NCI-H1105 (cell line): ENCODE measurements at places on chromosomes 7 and 10.
A peak's percentile ranks its signal among the peaks of the same experiment; 100 is the strongest.

DNA sequence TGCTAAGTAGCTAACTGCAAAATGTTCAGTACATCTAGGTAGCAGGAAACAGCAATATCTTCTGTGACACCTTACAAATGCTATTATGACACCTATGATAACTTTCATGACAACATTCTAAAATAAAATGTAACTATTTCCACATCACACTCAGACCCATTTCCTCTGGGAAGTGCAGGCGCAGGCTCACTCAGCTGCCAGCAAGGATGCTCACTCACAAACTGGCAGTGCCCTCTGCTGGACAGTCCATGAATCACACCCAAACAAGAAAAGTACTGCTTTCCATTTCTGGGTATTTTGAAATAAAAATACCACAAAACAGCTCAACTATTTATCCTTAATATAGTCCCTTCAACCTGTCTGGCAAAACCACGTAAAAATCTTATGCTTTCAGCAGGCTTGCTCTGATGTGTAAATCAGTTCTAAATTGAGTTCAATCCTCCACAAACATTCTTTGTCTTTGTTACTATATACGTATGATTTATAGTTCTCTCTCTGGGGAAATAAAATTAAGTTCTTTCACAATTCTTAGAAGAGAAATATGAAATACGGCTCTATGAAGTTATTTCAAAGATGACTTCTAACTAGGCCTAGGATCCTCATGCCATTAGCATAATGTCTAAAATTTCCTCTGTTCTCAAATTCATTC lies 176.6 kb downstream of the PARD3 start:
- DNase-seq = peak; percentile 37

- no peak for DNase-seq
Measured at GRCh38 chr7:80918399-80918798, 452 bp downstream of the SEMA3C start.

DNA sequence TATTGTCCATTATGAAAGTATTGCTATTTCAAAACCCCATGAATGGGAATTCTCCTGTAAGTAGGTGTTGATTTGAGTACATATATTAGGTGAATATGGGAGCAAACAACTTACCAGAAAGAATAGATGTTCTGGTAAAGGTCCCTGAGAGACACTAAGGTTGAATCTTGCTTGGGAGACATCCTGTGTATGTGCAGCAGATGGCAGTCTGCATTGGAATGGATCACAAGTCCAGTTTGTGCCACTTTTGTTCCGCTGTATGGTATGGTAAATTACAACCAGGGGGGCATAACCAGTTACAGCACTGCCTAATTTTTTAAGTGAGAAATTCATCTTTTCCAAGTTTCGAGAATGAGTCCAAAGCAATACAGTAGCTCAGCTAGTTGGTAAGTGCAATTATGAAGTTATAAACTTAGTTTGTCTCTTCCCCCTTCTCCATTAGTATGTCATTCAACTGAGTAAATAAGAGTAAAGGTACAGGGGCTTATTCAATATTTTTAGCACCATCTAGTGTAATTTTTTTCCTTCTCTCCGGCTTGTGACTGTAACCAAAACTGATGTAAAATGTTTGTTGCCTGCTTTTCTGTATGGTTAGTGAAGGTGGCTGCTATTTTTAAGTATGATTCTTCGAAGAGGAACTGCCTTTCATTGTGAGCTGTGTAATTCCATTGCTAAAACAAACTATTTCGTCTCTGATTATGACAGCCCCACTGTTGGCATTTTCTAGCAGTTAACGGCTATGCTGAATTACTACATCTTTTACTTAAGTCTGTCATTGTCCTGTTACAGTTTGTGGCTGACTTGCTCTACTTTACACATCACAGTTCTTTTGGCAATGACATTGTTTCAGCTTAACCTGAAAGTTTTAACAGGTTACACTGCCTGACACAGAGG lies 2.8 kb downstream of the MCU start:
- no peak for DNase-seq

- no peak for DNase-seq
Measured at GRCh38 chr7:72538147-72538546, 126.0 kb upstream of the CALN1 start.

GRCh38 chr7:26699766-26700165 lies 164.6 kb downstream of the SKAP2 start:
- DNase-seq = no peak

- no peak for DNase-seq
Measured at GRCh38 chr7:12670743-12671520, 16.5 kb upstream of the ARL4A start.

GRCh38 chr7:17530244-17530643 lies 231.8 kb downstream of the AHR start:
- DNase-seq = no peak

- no peak for DNase-seq
Measured at GRCh38 chr7:155709453-155709852, 65.0 kb downstream of the RBM33 start.

DNA sequence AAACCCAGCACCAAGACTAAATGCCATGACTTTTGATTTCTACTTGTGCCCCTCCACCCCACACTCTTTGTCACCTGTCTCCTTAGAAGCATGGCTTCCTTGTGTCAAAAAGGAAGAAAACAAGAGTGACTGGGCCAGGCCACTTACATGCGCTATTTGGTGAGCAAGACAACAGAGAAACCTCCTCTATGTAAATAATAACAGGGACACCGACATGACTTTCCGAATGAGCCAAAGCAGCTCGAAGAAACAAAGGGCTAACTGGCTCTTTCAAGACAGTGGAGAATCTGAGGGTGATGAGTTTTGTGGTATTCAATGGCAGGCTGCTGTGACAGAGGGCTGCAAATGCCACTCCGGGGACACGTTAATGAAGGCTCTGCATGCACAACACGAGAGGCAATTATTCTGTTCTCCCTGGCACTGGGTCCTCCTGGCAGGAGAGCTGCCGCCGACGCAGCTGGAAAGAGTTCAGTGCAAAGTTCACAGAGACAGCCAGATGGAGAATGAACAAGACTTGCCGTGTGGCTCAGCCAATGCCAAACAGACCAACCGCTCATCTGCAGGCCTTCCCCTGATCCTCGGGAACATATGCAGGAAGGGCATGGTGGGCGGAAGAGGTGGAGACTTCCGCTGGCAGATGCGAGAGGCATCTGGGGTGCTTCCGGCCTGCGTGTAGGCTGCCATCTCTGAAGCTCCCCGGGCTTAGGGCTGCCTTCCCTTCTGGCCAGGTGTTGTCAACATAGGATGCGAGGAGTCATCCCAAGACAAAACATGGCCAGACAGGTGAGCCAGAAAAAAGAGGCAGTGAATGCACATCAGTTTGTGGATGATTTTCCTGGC lies 59.1 kb upstream of the SMNDC1 start:
- no peak for DNase-seq

- no peak for DNase-seq
Measured at GRCh38 chr10:126256864-126257263, 131.4 kb downstream of the ADAM12 start.

DNA sequence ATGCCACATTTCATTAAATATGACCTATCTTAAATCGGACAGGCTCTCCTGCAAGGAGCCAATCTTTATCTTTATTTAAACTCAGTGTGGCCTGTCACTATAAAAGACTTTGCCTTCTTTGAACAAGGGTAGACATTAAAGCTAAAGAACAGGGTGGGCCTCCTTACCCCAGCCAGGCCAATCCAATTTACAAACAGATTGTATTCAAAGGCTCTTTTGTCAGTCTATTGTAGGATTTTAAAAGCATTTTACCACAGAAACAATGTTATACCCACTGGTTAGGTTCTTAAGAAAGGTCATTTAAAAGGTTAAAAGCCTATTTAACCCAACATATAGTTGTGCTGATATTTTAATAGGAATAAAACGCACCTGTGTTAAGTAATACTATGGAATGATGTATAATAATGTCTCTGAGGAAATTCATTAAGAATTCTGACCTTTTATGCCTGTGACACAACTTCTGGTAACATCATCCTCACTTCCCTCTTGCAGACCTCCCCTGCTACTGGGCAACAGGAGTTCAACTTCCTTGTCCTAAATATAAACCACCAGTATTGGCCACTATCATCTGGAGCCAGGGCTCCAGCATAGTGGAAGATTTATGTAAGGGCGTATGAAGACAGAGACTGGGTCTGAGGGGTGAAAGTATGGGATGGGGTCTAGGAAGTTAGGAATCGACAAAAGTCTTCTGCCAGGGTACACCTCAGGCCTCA lies 32.5 kb downstream of the MTERF1 start:
- DNase-seq = no peak

DNA sequence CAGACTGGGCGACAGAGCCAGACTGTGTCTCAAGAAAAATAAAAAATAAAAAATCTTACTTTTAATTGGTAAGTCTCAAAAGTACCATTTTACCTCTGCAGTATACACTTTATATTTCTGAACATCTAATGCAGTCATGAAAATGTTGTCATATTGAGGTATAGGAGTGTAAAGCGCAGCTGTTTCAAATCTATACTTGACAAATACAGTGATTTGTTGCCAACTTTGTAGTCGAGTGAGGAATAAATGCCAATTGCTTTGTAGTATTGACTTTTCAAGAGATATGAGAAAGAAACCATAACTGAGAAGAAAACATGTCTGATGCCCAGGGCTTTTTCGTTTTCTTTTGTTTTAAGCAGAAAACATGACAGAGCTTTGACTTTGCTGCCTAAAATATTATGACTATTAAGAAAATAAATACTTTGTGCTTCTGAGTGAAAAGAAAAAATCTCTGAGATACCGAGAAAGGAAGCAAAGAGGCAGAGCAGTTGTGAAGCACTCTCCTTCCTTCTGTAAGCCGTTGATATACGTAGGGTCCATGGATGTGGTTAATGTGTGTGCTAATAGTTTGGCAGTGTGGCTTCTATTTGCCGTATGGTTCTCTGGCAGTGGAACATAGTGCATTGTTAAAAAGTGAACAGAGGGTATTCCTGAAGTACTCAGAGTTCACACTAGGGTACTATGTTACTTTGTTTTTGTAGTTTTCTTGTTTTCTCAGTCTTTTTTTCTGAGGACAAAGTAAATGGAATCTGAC lies 38.2 kb downstream of the AVL9 start:
- DNase-seq = no peak

- no peak for DNase-seq
Measured at GRCh38 chr7:46512891-46513413, 591.9 kb upstream of the IGFBP3 start.

GRCh38 chr10:43322331-43322730 lies 49.1 kb upstream of the FXYD4 start:
- no peak for DNase-seq

- no peak for DNase-seq
Measured at GRCh38 chr10:30088178-30088577, 28.8 kb upstream of the JCAD start.

DNA sequence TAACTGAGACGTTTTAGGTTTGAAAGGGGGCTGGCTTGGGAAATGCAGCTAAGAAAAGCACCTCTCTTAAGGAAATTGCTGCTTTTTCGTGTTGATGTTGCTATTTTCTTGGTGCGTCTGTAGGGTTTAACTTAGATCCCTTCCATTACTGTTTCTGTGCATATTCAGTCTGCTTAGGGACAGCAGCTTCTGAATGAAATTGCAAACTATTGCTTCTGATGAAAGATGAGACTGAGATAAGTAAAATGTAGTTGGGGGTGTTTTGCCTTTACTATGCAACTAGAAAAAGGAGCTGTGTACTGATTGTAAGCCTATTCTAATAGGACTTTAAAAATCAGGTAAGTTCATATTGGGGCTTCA lies 772 bp downstream of the HDAC9 start:
- DNase-seq = no peak

- DNase-seq = peak; percentile 2
Measured at GRCh38 chr7:1290679-1291356, 58.1 kb downstream of the UNCX start.

DNA sequence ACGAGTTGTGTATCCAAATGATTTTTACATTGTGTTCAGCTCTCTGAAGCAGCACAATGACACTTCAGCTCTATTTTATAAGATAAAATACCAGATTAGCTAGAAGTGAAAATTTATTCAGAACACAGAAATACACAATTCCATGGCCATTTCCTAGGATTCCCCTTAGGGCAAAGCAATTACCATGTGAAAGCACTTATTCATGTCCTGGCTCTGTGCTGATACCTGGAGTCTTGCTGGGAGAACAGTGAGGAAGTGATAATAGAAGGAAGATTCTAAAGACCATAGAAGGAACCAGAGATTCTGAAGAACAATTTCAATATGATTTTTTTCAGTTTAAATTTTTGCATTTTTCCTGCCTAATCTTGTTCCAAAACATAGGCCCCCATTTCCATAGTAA lies 657.4 kb upstream of the ZWINT start:
- no peak for DNase-seq

DNA sequence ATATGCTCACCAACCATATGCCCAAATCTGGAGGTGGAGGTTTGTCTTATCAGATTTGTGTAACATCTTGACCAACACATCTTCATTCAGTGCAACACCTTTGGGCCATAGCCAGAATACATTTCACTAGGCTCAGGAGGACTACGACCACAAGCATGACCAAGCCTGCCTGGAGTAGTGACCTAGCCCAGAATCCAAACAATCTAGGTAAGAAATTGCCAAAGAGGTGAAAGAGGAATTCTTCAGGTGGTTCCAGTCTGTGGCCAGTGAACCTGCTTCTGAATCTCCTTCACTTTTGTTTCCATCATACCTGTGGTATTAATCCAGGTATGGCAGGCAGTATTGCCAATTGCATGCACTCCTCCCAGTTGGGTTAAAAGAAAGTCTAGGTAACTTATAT lies 112.8 kb upstream of the RAB18 start:
- no peak for DNase-seq

DNA sequence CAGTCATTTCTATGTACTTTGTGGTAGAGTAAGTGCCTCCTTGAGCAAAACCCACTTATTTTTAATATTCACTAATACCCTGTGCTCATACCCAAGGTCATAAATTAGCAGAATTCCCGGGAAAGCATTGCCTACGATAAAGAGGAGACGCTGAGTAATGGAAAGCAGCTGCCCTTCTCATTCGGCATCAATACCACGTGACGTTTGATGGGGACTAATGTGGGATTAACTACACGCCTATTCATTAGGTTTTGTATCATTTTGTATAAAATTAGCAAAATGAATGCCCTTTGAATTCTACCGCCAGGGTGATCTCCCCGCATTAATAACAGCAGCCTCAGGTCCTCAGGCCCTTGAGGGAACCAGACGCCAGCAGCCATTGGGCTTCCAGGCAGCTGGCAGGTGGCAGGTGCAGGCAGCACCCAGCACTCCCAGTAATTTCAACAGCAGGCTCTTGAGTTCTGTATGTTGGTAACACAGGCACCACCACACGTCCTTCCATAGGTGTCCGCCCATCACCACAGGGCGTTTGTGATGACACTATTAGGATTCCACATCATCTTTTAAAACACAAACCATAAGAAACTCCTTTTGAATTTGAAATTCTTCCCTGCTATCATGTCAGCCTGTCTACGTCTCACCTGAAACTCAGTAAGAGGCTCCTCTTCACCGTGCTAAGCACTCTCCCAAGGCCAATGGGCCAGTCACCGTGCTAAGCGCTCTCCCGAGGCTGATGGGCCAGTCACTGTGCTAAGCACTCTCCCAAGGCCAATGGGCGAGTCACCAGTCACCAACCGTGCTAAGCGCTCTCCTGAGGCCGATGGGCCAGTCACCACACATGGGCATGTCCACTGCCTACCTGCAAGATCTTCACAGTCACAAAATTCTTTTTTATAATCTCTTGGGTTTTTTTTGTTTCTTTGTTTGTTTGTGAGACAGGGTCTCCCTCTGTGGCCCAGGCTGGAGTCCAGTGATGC lies 509.4 kb downstream of the PTPRN2 start:
- peak; percentile 96 for DNase-seq
